ENCODE measurements at places on chromosomes 3 and 15.

DNA sequence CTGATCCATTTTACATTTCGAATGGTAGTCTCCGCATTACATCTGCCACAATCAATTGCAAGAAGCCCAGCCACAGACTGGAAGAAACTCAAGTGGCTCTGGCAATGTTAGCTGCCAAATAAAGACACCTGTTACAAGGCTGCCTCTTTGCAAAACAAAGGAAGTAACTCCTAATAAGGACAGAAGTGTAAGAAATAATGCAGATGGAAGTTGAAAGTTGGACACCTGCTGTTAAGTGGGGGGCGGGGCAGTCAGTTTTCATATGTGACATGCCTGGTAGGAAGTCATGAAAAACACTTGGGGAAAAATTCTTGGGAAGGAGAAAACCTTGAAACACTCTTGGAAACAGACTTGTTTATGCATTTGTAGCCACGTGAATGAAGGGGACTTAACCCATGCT is 54.1 kb upstream of the ATP2C1 start:
- no peak for DNase-seq

- peak; percentile 85 for DNase-seq
Measured at GRCh38 chr15:65936282-65936681, 67.0 kb downstream of the RAB11A start.

DNA sequence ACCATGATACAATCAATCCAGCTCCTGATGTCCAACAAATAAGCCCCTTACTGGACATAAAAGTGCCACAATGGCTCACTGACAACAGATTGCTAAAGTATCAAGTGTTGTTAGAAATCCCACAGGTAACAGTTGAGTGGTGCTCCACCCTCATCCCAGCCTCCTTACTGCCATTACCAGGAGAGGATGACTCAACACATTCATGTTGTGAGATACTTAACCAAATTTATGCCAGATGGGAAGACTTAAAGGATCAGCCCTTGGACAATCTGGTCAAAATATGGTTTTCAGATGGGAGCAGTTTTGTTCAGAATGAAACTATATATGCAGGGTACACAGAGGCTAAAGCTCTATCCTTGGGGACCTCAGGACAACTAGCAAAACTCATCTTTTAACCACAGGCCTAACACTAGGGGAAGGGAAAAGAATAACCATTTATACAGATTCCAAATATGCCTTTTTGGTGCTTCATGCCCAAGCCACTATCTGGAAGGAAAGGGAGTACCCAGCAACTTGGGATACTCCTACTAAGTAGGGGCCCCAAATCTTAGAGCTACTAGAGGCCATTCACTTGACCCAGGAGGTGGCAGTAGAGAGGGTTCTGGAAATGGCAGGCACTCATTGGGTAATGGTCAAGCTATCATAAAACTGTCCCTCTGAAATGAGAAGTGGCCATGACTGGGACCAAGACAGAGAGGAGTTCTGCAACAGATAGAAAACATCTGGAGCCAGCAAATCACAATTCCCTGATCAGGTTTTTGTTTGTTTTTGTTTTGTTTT is 6.9 kb upstream of the ZNF662 start:
- no peak for DNase-seq

- no peak for DNase-seq
Measured at GRCh38 chr15:41581110-41581509, 22.1 kb downstream of the TYRO3 start.

DNA sequence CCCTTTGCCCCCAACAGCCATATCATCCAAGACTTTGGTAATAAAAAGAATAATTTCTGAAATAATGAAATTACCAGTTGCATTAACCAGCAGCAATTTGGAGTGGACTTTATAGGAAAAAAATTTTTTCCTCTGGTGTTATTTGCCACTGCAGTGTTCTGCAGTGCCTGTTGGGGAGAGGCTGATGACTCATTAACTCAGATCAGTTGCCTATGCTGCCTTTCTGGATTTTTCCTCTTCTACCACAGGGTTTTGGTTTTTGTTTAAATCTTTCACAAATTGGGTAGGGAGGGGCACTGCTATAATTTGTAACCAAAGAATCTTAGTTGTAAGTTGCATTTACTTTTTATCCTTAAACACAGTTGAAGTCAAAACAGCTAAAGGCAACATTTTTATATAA is 22.7 kb downstream of the ATP6V1A start:
- no peak for DNase-seq
